Central memory CD8-positive, alpha-beta T cell (primary cell): ENCODE measurements at places on chromosomes 12 and 14.

GRCh38 chr14:20652996-20653975 lies 11.8 kb upstream of the OR6S1 start:
- H3K4me3 ChIP-seq, result peak overlapping the region; percentile 41
- peak overlapping the region; percentile 23 for H3K27ac ChIP-seq
- peak; percentile 36 for DNase-seq
- peaks cover 81% of the 10 kb centered on the region for H3K27me3 ChIP-seq
- H3K36me3 ChIP-seq, result peaks cover 9% of the 10 kb centered on the region
- H3K4me1 ChIP-seq, result peaks cover 32% of the 10 kb centered on the region

GRCh38 chr14:38120109-38120508 lies 87.6 kb upstream of the SSTR1 start:
- no peak overlapping the region for H3K27ac ChIP-seq
- H3K4me1 ChIP-seq, result peaks cover 9% of the 10 kb centered on the region

DNA sequence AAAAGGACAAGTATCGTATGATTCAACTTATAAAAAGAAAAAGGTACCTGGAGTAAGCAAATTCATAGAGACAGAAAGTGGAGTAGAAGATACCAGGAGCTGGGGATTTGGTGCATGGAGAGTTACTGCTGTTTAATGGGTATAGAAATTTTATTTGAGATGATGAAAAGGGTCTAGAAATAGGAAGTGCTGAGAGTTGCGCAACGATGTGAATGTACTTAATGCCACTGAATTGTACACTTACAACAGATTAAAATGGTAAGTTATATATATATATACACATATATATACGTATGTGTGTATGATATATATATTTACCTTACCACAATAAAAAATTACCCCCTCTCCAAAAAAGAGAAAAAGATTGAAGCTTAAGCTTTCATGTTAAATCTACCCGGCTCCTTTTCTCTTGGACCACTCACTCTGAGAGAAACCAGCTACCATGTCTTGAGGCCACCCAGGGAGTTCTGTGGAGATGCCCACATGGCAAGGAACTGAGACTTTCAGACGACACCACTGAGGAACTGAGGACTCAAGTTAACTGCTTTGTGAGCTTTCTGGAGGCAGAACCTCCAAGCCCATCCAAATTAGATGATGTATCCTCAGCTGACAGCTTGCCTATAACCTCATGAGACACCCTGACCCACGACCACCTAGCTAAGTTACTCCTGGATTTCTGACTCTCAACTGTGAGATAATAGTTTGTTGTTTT lies 130.0 kb upstream of the BTG1 start:
- DNase-seq, result no peak
- no peaks in the 10 kb centered on the region for H3K27me3 ChIP-seq
- no peaks in the 10 kb centered on the region for H3K36me3 ChIP-seq
- H3K4me3 ChIP-seq, result no peak overlapping the region

DNA sequence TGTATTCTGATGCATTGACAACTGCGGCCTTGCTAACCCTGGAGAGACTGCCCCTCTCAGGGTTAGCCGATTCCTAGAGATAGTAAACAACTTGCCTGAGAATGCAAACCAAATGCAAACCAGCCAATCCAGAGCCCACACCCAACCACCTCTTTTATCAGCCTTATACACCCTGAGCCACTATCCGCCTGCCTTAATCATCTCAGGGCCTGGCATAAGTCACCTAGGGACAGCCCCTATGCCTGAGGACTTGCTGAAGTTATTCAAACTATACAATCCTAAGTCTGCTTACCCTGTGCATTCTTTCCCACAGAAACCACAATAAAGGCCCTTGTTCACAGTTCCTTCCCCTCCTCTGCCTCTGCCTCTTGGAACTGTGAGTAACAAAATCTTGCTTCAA lies 177.2 kb downstream of the KCNA5 start:
- H3K27me3 ChIP-seq, result peaks cover 8% of the 10 kb centered on the region
- H3K4me3 ChIP-seq, result no peak overlapping the region
- no peak overlapping the region for H3K27ac ChIP-seq
- DNase-seq, result no peak

DNA sequence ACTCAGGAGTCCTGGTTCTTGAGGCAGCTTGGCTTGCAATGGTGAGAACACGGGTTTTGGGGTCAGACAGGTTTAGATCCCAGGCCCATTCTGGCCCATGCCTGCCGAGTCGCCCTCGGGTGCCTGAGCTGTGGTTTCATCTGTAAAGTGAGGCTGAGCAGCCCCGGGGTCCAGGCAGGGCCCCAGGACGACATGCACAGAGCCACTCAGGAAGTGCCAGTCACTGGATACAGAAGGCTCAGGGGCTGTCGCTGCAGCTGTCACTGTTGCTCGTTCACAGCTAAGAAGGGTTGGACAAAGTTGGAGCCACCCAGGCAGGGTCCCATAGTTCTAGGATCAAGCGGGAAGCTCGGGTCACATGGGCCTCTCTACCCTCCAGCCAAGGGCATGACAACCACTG lies 403.1 kb downstream of the BCL11B start:
- no peak overlapping the region for H3K27ac ChIP-seq
- DNase-seq, result no peak
- H3K27me3 ChIP-seq, result no peaks in the 10 kb centered on the region
- H3K4me1 ChIP-seq, result peaks cover 14% of the 10 kb centered on the region
- no peak overlapping the region for H3K4me3 ChIP-seq

- H3K4me1 ChIP-seq, result no peaks in the 10 kb centered on the region
- no peak overlapping the region for H3K4me3 ChIP-seq
- H3K36me3 ChIP-seq, result no peaks in the 10 kb centered on the region
- H3K27me3 ChIP-seq, result peaks cover 46% of the 10 kb centered on the region
- no peak for DNase-seq
- H3K27ac ChIP-seq, result no peak overlapping the region
These were observed 879 bp downstream of the EDDM3A start for GRCh38 chr14:20746566-20746965.

DNA sequence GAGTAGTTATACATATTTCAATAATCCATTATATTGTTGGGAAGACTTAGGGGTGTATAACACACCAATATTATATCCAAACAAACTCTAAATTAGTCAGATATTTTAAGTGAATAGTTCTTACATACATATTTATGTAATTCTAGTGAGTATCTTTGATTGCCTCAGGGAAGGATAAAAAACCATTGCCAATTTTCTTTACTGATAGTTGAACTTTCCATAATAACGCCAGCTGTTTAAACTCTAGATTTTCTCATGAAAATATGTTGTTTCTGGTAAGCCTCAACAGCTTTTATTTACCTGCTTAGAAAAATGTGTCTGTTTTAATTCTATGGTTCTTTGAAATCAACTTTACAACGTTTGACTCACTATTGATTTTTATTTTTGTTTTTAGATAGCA lies 959.6 kb upstream of the NOVA1 start:
- DNase-seq, result no peak
- H3K4me1 ChIP-seq, result no peaks in the 10 kb centered on the region
- H3K36me3 ChIP-seq, result no peaks in the 10 kb centered on the region
- H3K27me3 ChIP-seq, result no peaks in the 10 kb centered on the region

- H3K36me3 ChIP-seq, result no peaks in the 10 kb centered on the region
- peaks cover 14% of the 10 kb centered on the region for H3K27me3 ChIP-seq
- H3K27ac ChIP-seq, result no peak overlapping the region
- no peak for DNase-seq
- H3K4me1 ChIP-seq, result peaks cover 6% of the 10 kb centered on the region
- no peak overlapping the region for H3K4me3 ChIP-seq
These were observed 37.5 kb upstream of the MIS18BP1 start for GRCh38 chr14:45290547-45290946.

DNA sequence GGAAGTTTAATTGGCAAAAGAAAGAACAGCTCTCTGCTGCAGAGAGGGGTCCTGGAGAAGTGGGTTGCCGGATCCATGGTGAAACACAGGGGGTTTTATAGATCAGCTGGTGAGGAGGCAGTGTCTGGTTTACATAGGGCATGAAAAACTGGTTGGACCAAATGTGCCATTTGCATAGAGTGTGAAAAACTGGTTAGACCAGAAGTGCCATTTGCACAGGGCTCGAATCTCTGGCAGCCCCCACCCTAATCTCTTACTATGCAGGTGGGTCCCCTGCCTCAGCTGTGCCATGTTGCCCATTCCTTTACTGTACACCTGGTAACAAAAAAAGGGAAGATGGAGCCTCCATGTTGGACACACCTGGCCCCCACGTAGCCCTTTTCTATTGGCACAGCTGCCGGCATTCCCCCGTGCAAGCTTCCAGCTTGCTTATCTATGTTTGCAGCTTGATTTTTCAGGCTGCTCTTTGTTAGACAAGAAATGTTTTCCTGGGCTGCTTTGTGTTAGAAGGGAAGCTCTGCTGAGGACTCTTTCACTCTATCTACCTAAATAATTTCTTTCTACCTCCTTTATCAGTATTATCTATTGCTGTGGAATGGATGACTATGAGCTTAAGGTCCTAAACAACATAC lies 61.1 kb upstream of the TMEM132D start:
- H3K4me3 ChIP-seq, result no peak overlapping the region
- H3K27me3 ChIP-seq, result peaks cover 12% of the 10 kb centered on the region
- no peak for DNase-seq
- H3K27ac ChIP-seq, result no peak overlapping the region
- no peaks in the 10 kb centered on the region for H3K4me1 ChIP-seq

GRCh38 chr12:130514149-130514551 lies 176.5 kb downstream of the PIWIL1 start:
- H3K36me3 ChIP-seq, result no peaks in the 10 kb centered on the region
- no peak overlapping the region for H3K4me3 ChIP-seq
- no peaks in the 10 kb centered on the region for H3K4me1 ChIP-seq

DNA sequence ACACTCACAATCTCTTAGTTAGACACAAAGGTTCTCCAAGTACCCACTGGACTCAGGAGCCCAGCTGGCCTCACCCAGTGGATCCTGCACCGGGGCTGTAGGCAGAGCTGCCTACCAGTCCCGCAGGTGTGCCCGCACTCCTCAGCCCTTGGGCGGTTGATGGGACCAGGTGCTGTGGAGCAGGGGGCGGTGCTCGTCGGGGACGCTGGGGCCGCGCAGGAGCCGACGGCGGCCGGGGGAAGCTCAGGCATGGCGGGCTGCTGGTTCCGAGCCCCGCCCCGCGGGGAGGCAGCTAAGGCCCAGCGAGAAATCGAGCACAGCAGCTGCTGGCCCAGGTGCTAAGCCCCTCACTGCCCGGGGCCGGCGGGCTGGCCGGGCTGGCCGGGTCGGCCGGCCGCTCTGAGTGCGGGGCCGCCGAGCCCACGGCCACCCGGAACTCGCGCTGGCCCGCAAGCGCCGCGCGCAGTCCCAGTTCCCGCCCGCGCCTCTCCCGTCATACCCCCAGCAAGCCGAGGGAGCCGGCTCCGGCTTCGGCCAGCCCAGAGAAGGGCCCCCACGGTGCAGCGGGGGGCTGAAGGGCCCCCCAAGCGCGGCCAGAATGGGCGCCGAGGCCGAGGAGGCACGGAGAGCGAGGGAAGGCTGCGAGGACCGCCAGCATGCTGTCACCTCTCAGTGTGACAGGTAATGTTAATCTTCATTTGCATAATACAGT lies 506.8 kb downstream of the LRFN5 start:
- no peaks in the 10 kb centered on the region for H3K36me3 ChIP-seq
- no peaks in the 10 kb centered on the region for H3K27me3 ChIP-seq
- H3K27ac ChIP-seq, result no peak overlapping the region
- H3K4me3 ChIP-seq, result no peak overlapping the region

GRCh38 chr14:22112004-22112403 lies 438.4 kb upstream of the OR4E1 start:
- DNase-seq, result no peak
- peaks cover 7% of the 10 kb centered on the region for H3K27me3 ChIP-seq
- H3K27ac ChIP-seq, result no peak overlapping the region

DNA sequence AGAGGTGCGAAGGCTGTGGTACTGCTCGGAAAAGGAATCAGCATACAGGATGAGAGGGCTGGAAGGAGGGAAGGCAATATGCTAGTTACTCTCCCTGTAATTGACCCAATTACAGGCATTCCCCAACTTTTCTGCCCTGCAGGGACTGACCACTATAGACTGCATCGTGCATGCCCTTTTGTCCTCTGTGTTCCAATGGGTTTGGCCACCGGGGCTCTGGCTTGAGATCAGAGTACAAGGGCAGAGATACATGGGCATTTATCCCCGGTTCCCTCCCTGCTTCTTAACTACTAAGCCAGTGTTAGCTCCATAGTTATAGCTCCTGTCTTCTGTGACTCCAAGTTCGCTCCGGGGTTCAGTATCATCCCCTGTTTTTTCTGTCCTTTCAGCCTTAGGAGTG lies 59.7 kb downstream of the GTF2A1 start:
- no peak for DNase-seq
- H3K27ac ChIP-seq, result no peak overlapping the region
- H3K4me1 ChIP-seq, result no peaks in the 10 kb centered on the region
- no peaks in the 10 kb centered on the region for H3K36me3 ChIP-seq

GRCh38 chr12:130504110-130504839 lies 166.6 kb downstream of the PIWIL1 start:
- H3K4me3 ChIP-seq, result no peak overlapping the region
- no peaks in the 10 kb centered on the region for H3K4me1 ChIP-seq
- no peaks in the 10 kb centered on the region for H3K36me3 ChIP-seq
- DNase-seq, result no peak
- no peak overlapping the region for H3K27ac ChIP-seq

GRCh38 chr12:57816001-57816854 lies 2.3 kb downstream of the AVIL start:
- H3K4me3 ChIP-seq, result no peak overlapping the region
- no peak overlapping the region for H3K27ac ChIP-seq
- no peak for DNase-seq
- H3K4me1 ChIP-seq, result peaks cover 9% of the 10 kb centered on the region
- no peaks in the 10 kb centered on the region for H3K27me3 ChIP-seq

DNA sequence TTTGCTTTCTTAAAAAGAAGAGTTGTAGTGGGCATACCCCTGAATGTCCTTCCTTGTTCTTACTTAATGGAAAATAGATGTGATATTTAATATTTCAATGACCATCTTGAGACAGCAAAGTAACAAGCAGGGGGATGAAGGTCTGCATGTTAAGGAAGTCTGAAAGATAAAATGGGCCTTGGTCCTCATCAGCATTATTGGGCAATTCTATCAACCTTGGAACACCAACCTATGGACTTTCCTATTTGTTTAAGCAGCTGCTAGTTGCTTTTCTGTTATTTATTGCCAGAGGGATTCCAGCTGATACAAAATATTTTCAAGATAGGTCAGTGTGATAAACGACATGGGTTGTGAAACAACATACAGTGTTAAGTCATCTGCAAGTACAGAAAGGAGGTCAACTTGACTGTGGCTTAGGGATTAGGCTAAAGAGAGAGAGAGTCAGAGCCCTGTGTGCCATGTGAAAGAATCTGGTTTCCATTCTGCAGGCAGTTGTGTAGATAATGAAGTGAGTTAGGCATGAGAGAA lies 16.4 kb upstream of the A2M start:
- H3K4me1 ChIP-seq, result peaks cover 20% of the 10 kb centered on the region
- H3K27ac ChIP-seq, result no peak overlapping the region
- DNase-seq, result no peak

DNA sequence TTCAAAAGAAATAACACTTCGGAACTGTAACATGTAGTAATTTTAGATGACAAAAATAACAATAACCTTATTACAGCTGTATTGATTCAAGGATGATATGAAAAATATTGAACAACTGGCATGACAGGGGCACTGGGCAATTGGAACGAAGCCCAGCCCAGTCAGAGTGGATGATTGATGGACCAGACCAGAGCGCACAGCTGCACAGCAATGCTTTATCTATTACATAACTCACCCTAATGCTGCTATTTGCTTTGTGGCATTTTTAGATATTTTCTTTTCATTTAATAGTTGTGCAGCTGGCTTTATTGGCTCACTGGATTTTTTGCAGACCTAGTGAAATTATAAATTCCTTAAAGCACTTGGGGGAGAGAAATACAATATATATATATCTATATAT lies 26.9 kb upstream of the FERMT2 start:
- peaks cover 28% of the 10 kb centered on the region for H3K27me3 ChIP-seq
- no peak for DNase-seq
- H3K27ac ChIP-seq, result no peak overlapping the region
- H3K4me1 ChIP-seq, result no peaks in the 10 kb centered on the region
- H3K4me3 ChIP-seq, result no peak overlapping the region
- no peaks in the 10 kb centered on the region for H3K36me3 ChIP-seq
